ENCODE measurements at places on chromosomes 1 and 21.

DNA sequence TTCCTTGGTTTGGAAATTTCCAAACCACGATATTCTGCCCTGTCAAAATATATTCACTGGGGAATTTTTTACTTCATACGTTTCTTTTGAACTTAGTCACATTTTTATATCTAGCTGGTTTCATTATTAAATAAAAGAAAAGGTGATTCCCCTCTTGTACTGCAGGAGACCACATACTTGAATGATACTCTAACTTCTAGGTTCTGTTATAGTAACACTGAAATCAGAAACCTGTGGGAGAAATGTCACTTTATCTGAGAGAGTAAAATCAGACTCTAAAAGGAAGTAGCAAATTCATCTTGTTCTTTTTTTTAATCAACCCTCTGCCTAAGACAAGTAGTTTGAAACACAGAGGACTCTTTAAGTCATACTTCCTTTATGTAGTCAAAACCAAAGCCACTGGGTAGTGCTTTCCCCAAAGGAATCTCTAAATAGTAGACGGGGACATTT, 34.4 kb downstream of the MRPL39 start:
- DNase-seq = no peak

- no peak for DNase-seq
Observed at GRCh38 chr1:82486468-82486867, 685.7 kb downstream of the ADGRL2 start.

DNA sequence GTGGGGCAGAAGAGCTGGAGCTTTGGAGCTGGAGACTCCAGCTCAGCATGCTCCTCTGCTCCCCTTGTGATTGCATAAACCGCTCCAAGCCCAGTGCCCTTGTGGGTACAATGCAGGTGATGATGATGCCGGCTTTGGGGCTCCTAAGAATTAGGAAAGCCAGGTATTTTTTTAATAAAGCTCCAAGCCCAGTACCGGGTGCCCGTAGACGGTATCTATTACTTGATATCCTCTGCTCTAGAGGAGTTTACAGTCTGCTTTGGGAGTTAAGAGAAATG, 27.2 kb downstream of the TENT5C start:
- DNase-seq = no peak

- peak; percentile 29 for DNase-seq
Observed at GRCh38 chr1:202274611-202275010, 67.1 kb downstream of the UBE2T start.

GRCh38 chr1:222970711-222971110, 155.9 kb downstream of the DISP1 start:
- no peak for DNase-seq

GRCh38 chr1:36166938-36167905, 11.3 kb downstream of the MAP7D1 start:
- no peak for DNase-seq

DNA sequence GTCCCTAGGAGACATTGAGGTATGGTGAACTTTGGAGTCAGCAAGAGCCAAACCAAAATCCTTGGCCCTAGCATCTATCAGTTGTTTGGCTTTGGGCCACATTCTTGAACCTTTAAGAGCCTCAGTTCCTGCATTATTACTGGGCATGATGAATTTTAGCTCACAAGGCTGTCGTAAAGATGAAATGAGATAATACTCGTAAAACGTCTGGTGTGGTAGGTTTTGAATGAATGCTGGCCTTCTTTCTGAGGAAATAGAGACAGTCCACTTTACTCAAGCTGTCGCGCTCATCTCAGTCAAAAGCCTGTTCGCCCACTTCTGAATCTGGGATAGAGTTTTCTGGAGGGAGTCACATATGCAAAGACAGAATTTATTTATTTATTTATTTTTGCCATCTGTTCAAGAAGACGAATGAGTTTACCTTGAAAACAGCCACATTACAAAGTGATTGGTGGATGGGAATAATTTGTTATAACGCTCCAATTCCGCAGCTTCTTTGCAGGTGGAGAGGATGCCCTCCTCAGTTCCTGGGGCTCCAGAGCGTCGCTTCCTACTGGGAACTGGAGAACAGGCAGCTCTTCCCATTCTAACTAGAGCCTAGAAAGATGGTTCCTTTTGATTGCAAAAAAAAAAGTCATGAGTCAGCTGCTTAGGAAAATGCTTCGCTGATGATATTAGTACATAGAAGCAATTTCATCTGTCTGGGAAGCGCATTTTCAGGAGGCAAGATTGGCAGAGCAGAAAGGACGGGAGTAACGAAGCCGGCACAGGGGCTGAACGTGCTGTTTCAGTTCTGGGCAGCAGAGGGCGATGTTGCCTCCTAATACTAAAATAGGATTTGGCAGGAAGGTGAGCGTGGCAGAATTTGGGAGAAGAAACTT, 49.9 kb upstream of the CYP2J2 start:
- peak; percentile 40 for DNase-seq

DNA sequence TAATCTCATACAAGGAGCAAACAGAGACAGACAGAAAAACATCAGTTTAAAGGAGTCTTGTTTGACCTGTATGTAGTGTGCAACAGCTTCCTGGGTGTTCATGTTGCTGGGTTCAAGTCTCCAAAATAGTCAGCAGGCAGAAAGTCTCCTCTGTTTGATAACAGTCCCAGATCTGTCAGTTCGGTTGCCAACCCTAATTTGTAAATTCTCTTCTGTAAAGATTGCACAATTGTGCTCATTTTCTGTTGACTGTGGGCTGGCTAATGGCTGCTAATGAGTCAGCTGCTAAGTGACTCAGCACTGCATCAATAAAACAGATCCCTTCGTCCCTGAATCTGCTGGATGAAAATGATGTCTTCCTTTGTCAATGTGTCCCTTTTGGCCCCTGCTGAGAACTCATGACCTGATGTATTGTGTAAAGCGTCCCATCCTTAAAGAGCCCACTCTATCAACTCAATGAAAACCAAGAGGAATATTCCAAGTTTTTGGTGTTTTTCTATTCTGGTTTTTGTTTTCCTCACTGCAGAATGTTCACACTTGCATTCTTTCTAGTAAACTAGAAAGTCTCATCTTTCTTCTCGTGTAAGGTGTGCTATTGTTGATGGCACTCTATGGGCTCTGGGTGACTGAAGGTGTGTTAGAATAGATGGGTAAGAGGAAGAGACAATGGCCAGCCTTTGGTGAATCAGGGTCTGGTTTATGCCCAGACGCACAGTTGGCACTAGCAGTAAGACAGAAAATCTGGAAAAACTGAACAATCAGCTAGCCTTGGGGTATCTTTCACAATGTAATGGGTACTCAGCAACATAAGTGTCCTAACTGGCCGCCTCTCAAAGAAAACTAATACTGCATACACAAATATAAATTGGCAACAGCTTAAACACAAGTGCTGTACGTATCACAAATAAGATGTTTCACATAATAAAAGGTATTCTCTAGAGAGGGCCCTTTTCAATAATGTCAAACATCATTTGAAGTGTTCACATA, 75.1 kb upstream of the SIPA1L2 start:
- DNase-seq = no peak

DNA sequence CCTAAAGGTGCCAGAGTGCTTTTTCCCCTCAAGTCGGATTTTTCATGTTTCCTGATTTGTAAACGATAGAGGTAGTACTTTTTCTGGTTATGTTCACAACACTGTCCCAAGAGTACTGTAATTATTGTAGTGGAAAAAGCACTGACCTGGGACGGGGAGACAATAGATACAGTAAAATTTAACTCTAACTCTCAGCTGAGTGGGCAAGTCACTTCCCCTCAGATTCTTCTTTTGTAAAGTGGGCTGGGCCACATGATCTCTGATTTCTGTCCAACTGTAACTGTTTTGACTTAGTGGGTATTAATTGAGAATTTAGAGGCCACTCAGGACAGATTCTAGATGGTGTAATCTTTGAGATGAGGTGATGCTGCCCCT, 19.1 kb downstream of the MARCKSL1 start:
- no peak for DNase-seq

GRCh38 chr1:82517586-82517985, 716.9 kb downstream of the ADGRL2 start:
- no peak for DNase-seq

DNA sequence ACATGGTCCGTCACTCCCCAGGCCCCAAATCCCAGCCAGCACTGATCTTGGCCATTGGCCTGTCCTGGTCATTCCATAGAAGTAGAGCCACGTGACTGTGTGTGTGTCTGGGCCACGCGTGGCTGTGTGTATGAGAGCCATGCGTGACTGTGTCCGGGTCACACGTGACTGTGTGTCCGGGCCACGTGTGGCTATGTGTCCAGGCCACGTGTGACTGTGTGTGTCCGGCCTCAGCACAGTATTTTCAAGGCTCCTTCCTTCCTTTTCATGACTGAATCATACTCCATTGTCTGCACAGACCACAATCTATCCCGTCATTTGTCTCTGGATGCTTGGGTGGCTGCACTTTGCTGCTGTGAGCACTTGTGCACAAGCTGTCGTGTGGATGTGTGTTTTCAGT, 67.4 kb downstream of the SKI start:
- DNase-seq = no peak

DNA sequence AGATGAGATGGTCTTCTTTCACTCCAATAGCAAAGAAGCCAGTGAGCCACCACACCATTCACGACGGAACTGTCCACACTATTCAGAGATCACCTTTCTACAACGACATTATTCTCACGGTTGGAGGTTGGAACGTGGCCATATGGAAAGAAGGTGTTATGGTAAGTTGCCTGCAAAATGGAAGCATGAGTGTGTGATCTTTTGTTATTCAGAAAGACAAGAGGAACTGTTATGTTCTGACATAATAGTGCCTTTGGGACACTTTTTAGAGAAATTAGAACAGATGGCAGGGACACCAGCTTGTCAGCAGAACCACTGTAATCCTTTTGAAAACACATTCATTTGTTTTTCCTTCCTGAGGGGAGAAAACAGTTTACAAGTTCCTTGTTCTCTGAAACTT, 75.8 kb upstream of the MCOLN3 start:
- no peak for DNase-seq

GRCh38 chr1:207818971-207819451, 67.2 kb downstream of the CD46 start:
- no peak for DNase-seq

GRCh38 chr1:68528243-68528642, 31.4 kb upstream of the DEPDC1 start:
- no peak for DNase-seq

DNA sequence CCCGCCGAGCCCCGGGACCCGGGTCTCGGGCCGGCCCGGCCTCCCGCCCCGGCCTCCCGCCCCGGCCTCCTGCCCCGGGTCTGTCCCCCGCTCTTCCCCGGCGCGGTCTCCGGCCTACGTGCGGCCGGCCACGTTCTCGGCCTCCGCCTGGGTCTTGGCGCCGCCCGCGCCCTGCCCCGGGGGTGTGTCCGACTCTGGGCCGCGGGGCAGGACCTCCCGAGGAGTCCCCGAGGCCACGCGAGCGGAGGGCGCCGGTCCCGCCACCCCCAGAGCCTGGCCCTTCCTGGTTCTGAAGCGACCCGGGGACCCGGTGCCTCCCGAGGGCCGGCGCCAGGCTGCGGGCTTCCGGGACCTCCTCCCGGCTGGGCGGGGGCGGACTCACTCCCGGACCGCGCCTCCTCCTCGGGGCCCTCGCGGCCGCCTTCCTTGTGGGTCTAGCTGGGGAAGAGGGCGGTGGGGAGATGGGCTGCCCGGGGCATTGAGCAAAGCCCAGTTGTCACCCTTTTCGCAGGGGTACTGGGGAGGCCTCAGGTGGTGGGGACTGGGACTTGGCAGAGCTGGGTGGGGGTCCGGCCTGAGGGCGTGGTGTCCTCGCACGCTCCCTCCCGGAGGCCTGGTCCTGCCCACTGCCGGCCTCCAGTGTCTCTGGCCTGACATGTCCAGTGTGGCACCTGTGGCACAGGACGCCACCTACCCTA, 558 bp downstream of the PFKL start:
- DNase-seq = peak; percentile 55

DNA sequence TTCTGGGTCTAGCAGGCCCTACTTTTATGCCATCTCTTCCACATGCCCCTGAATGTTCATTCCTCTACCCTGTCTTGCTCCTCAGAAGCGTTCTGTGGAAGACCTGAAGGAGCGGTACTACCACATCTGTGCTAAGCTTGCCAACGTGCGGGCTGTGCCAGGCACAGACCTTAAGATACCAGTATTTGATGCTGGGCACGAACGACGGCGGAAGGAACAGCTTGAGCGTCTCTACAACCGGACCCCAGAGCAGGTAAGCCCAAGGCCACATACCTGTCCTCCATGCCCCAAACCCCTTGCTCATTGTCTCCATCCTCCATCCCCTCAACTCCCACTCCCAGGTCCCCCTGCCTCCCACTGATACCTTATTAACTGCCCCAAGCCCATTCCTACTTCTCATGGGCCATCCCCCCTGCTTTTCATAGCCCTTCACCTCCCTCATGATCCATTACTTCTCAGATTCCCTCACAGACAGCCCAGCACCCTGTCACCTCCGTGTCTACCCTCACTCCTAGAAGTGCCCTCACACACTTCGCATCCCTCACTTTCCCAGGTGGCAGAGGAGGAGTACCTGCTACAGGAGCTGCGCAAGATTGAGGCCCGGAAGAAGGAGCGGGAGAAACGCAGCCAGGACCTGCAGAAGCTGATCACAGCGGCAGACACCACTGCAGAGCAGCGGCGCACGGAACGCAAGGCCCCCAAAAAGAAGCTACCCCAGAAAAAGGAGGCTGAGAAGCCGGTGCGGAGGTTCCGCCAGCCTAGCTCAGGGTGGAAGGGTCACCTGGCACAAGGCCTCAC, 5.4 kb downstream of the DMAP1 start:
- no peak for DNase-seq

DNA sequence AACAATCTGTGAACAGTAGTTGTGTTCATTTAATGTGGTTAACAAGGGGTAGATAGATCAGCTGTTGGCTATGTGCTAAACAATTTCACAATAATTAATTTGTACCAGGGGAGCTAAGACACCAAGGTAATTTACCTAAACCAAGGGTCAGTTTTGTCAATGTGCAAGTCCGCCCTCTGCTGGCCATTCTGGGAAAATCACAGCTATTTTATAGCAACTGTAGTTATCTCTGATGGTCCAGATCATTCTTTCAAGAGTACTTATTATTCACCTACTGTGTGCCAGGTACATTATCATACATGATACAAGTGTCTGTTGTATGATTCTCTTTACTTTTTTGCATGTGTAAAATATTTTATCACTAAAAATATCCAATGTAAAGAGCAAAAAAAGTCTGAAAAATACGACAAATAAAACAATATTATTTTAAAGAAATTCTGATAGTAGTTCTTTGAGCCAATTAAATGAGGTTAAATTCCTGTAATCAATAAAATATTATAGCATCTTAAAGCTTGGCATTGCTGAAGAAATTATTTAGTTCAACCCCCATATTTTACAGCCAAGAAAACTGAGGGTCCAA, 312.3 kb upstream of the FAM78B start:
- peak; percentile 45 for DNase-seq

- no peak for DNase-seq
Observed at GRCh38 chr21:14487490-14488432, 58.4 kb downstream of the SAMSN1 start.

DNA sequence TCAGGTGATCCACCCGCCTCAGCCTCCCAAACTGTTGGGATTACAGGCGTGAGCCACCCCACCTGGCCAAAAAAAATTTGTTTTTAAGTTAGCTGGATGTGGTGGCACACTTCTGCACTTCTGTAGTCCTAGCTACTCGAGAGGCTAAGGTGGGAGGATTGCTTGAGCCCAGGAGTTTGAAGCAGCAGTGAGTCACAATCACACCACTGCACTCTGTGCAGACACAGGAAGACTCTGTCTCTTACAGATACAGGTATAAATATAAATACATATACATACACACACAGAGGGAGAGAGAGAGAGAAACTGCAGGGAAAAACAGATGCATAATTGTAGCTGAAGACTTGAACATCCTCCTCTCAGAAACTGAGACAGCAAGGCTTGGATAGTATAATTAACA, 34.8 kb upstream of the EPS15 start:
- DNase-seq = no peak

All from stimulated activated CD4-positive, alpha-beta T cell treated with anti-CD3 and anti-CD28 coated beads, Interleukin-1b, Interleukin-23, amount 100 ng/mL, for 48 hours (primary cell).